Right ventricle myocardium inferior (tissue), 1 donor: ENCODE measurements at places on chromosomes 5 and 9.

DNA sequence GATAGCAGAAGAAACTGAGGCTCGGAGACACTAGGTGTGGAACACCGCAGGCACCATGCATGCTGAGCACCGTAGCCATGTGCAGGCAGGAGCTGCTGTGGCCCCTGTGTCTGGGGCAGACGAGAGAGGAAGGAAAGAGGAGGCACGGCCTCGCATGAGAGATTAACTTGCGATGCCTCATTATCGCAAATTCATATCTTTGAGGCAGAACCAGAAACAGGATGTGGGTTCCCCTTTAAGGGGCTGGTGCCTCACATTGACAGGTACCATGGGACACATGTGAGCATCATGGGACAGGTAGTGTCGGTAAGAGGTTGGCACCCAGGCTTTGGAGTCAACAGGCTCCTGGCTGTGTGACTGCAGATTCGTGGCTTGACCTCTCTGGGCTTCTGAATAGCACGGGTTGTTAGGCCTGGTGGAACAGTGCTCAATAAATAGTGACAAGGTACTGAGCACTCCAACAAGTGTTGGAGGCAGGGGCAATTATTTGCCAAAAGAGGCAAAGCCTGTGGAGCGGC lies 40.8 kb downstream of the NAIF1 start:
- DNase-seq = no peak

DNA sequence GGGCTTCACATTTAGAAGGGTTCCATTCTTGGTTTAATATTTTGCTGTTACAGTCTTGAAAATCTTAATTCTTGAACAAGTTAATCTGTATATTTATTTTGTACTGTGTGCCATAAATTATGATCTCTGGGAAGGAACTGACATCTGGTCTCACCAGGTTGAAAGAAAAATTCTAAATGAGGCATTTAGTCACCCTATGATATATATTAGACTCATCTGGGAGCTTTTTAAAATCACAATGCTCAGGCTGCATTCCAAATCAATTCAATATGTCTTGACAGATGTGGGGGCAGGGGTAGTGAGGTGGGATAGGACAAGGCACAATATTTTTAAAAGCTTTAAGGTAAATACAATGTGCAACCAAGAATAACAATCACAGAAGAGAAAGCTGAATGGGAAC lies 569.2 kb downstream of the PRR16 start:
- DNase-seq = no peak

DNA sequence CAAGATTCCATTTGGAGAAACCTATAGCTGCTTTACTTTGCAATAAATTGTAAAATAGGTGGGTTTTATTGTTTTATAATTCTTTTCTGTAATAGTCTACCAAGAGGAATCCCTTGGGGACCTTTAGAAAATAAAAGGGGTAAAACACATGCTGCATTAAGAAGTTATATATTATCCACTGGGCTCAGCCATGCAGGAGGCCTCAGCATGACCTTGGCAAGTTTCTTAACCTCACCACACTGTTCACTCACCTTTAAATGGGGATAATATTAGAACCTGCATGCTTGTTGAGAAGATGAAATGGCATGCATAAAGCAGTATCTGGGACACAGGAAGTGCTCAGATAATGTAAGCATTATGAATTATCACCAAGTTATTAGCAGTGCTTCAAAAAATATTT lies 120.2 kb downstream of the SEMA5A start:
- DNase-seq = no peak

GRCh38 chr9:97954550-97954989 lies 16.6 kb upstream of the HEMGN start:
- no peak for DNase-seq

DNA sequence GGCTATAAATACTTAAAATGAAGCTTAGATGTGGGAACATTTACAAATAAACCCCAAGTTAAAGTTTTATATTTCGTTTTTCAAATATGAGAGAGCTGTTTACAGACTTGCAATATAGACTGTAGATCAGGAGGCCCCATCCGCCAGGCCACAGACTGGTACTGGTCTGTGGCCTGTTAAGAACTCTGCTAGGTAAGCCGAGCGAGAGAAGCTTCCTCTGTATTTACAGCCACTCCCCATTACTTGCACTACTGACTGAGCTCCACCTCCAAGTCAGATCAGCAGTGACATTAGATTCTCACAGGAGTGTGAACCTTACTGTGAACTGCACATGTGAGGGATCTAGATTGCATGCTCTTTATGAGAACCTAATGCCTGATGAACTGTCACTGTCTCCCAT lies 561.4 kb upstream of the FAM174A start:
- DNase-seq = no peak

DNA sequence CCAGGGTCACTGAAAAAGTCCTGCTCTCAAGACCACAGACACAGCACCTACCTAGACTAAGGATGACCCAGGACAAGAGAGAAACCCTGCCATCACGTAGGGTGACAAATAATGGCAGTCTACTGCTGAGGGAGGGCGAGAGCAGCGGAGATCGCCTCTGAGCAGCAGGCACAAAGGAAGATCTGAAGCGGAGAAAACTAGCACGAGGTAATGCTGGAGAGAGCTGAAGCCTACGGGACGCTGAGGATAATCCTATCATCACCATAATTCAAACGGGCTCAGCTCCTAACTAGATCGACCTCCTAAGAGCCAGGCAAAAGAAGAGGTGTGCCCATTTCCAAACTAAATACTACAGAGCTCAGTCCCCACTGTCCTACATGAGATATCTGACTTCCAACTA lies 41.3 kb downstream of the FBXO10 start:
- DNase-seq = no peak

DNA sequence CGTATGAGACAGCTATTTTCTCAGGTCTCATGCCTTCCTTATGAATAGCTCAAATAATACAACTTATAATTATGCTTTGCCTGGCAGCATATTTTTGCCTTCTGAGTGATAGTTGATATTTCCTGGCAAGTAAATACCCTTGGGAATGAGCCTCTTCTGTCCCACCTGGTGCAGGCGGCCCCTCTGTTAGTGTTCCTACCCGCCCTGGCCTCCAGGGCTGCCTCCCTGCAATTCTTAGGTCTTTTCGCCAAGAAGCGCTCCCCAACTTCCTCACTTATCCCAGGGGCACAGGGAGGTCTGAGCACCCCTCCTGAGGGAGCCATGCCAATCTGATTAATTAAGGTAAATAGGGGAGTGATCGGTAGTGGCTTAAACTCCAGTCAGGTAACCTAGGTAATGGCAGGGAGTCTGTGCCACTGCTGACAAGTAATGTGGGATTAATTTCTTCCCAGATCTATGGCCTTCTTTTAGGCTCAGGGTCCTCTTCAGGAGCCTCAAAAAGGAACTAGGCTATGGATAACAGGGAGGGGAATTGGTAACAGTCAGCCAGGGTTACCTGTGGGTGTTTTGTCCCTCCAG lies 81.5 kb downstream of the GALNT10 start:
- no peak for DNase-seq

- no peak for DNase-seq
These were observed 531.9 kb upstream of the CHD1 start for GRCh38 chr5:99460701-99461100.

- no peak for DNase-seq
These were observed 112.4 kb upstream of the BNC2 start for GRCh38 chr9:16982780-16983310.

DNA sequence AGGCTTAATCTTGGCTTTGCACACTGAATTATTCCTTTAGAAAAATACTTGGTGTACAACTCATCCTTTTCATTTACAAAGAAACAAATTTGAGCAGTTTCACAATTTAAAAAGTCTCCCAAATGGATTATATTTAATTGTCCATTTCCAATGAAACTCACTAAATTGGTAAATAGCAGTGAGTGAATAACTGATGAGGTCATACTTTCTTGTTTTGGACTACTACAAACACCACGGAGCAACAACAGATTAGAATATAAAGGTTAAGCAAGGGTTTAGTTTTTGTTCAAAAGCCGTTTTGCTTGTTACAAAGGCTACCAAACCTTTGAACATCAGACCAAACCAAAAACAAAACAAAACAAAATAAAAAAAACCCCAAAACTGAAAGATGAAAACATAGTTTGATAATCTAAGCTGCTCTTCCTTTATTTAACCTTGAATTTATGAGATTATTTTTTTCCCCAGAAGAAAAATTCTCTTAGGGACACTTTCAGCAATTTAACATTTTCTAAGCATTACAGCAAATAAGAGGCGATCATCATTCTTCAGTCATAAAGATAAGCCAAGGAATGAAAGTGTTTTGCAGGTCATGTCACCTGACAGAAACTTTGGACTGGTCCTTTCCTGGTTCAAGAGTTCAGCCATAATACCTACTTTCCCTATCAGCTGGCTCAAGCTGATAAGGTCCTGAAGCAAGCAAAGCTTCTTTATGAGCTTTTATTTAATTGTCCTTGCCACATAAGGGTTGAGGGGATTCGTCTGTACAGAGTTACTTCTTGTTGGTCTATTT lies 99.7 kb upstream of the CDKN2B start:
- no peak for DNase-seq

DNA sequence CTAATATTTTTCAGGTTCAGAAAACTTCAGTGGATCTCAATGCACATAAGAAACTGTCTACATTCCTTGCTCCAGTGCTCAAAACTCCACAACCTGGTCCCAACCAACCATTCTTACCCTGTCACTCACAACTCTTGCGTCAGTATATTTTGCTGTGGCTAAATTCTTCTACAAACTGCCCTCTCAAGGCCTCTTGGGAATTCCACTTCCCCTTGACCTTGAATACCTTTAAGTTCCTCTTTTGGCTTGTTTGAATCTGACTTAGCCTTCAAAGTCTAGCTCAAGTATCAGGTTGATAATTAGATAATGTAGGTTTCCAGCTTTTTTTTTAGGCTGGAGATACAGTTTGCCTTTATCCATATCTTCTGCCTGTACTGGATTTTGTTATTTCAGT lies 128.3 kb downstream of the SLF1 start:
- no peak for DNase-seq
